ENCODE measurements at places on chromosomes 12 and 14.
A peak's percentile ranks its signal among the peaks of the same experiment; 100 is the strongest.

- DNase-seq = no peak
Observed at GRCh38 chr12:56257491-56258067, 605 bp downstream of the ANKRD52 start.

DNA sequence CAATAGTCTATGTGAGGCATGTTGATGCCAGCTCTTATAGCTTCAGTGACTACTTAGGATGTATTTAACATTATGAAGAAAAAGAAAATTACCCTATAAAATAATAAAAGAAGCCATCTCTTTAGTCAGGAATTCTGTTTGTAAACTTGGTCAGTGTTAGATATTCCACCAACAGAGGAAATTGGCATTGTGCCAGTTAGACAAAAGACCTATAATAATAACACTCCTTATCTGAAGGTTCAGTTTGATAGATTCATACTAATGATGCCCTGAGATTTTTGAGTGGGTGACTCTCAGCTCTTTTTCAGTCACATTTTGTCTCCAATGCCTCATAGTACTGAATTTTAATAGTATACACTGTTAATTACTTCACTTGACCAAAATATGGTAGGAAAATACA, 6.6 kb downstream of the SYT10 start:
- DNase-seq = no peak

- DNase-seq = no peak
Observed at GRCh38 chr14:92888896-92889295, 34.1 kb upstream of the CHGA start.

DNA sequence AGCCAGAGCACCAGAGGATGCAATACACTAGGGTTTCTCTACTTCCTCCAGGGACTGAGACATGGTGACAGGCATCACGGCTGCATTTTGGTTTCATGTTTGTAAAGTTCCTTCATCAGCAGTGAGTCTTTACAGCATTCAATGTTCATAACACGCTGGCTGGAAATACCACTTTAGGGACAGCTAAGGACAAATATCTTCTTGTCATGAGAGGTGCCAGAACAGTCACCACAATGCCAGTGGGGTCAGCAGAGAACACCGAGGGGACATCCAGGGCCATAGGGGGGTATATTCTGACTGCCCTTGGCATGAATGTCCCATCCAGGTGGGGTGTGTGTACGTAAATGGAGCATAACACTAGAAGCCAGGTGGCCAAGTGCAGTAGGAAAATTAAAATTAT, 72.3 kb downstream of the CCDC60 start:
- DNase-seq = no peak

- no peak for DNase-seq
Observed at GRCh38 chr14:51628238-51628637, 23.5 kb upstream of the FRMD6 start.

DNA sequence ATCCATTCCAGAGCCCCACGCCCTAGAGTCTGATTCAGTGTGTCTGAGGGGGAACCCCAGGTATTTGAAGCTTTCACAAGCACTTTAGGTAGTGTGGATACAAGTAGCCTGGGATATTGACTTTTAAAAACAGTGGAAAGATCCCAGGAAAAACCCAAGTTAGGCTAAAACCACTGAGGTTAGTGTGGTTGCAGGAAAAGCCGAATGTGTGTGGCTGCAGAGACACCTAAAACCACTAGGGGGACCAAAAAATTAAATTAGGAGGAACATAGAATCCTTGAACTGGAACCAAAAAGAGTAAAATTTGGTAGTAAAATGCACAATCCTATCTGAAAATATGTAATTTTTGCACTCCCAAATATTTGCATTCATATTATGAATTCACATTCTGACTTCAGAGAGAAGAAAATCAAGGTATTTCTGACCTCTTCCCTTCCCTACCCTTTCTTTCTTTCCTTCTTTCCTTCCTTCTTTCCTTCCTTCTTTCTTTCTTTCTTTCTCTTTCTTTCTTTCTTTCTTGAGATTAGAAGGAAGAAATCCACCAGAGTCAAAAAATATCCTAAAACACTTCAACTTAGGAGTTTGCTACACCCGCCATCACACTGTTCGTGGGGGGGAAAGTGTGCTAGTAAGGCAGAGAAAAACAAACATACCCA, 37.8 kb downstream of the SLCO1A2 start:
- no peak for DNase-seq

GRCh38 chr12:75684678-75685616, 173.5 kb upstream of the KRR1 start:
- DNase-seq = no peak

DNA sequence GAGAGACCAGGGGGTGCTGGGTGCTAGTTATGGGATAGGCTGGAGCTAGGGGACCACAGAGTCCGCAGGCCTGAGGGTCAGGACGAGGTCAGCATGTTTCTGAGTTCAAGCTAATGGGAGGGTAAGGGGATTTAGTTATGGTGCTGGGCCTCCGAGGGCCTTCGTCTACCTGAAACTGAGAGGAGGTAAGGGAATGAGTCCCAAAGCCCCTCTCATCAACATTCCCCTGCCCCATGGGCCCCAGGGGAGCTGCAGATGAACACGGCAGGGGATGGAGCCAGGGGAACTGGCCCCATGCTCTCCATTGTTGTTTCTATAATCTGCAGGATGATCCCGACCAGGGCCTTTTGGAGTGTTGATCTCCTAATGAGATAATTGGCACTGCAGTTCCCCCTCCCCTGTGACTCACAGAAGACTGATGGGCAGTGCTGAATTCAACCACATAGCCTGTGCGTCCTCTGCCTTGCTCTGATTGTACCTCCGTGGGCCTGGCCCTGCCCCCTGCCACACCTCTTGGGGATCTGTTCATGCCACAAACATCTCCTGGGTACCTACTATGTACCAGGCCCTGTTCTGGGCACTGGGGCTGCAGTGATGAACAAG, 21.4 kb downstream of the FAIM2 start:
- DNase-seq = no peak

DNA sequence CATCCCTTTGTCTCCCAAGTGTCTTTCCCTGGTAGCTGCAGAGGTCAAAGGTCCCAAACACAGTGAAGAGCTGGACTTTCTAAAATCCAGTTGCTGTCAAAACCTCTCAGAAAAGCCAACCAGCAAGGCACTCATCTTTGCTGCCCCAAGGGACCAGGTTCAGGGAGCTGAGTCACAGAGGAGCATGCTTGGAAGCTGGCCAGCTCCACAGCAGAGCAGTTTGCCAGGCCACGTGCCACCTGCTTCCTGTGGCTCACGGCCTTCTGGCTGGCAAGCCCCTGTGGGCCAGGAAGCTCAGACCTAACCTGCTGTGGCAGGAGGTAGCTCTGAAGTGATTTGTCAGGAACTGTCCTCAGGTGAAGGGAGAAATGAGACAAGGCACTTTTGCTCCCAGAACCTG, 3.6 kb downstream of the ISCU start:
- DNase-seq = peak; percentile 47

DNA sequence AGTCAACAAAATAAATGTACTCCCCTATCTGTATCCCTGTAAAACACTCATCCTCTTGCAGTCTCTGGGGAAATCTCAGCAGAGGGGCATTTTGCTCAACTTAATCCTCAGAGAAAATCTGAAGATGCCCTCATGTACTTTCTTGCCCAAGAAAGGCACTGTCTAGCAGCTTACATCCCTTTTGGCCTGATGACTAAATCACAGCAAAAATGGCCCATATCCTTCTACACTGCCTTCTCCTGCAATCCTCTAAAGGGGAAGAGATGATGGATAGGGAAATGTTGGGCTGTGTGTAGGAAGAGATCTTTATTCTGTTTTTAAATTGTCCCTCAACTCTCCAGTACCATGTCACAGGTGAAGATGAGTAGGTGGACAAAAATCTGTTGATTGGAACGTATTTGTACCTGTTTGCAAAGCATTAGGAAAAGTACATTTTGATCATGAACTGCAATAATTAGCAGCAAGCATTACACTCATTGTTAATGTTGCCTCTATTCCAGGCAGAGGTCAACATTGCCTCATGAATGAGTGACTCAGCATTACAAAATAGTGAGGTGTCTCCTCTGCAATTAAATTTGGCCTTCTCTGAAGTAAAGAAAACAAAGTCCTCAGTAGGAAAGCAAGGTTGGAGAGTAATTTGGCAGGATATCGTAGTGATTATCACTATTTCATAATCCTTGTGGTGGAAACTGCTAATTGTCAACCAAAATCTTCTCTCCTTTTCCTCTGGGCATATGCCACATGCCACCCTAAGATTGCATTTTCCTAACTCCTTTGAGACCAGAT, 172.4 kb upstream of the CAND1 start:
- DNase-seq = no peak

DNA sequence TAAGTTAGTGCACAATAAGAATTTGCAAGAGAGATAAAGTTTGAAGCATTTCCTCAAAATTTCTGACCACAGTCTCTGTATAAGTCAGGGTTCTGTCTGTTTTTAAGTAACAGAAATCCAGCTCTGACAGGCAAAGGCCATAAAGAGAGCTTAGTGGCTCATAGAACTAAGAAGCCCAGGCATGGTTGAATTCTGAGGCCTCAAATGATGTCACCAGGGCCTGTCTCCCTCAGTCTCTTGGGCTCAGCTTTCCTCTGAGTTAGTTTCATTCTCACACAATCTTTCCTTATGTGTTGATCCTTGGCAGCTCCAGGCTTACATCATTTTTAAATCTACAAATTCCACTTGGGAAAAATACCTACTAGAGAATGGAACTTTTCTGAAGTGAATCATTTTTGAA, 173.4 kb upstream of the ATP2B1 start:
- DNase-seq = no peak

- DNase-seq = no peak
Observed at GRCh38 chr14:61756135-61756534, 6.1 kb upstream of the SNAPC1 start.

DNA sequence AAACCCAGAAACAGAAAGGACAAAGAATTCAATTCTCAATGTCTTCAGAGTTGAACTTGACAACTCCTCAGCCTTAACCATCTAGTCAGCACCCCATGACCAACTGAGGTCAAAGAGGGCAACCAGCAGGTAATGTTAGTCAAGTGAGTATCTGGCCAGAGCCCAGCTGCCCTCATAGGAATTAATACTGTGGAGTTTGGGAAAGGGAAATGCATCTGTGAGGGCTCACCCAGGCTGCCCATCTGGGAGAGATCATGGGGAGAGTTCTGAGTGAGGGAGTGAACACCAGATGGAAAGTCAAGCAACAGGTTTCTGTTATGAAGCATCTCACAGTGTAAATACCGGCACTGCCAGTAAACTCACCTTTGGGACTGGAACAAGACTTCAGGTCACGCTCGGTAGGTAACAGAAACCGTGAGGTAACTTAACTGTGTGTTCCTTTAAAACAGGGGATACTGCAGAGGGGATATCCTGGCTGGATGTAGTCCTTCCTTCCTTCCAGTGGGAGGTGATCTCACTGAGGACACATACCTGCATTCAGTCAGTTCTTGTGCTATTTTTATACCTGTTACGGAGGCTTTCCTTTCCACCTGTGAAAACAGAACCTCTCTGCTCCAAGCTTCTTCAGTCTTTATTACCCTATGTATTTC, 94.4 kb downstream of the DAD1 start:
- DNase-seq = no peak

GRCh38 chr14:58238252-58239243, 6.1 kb upstream of the PSMA3 start:
- DNase-seq = no peak

GRCh38 chr12:105954951-105955931, 183.5 kb downstream of the NUAK1 start:
- no peak for DNase-seq

DNA sequence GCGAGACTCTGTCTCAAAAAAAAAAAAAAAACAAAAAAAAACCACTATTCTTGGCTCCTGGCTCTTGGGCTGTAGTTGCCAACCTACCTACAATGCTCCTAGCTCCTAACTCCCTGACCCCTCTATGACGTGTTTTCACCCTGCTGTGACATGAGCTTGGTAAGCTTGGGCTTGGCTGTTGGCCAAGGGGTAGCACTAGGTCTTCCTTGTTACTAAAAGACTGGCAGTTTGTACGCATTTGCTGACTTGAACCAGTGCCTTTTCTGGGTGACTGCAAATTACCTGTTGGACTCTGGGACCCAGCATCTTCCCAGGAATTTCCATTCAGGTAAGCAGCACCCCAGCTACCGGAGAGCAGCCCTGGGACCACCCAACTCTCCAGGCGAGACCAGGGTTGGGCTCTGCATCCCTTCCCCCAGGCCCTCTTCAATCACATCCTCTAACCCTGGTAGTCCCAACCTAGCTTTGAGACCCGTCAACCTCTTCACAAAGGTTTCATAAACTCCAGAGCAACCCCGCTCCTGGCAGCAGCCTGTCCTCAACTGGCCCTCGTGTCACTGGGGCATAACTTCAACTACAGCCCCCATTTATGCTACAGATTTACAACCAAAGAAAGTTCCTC, 8.3 kb downstream of the CDK2AP1 start:
- DNase-seq = no peak

- no peak for DNase-seq
Observed at GRCh38 chr14:72617391-72618031, 276.4 kb downstream of the DPF3 start.

GRCh38 chr12:121116318-121117225, 16.1 kb upstream of the P2RX7 start:
- DNase-seq = no peak

DNA sequence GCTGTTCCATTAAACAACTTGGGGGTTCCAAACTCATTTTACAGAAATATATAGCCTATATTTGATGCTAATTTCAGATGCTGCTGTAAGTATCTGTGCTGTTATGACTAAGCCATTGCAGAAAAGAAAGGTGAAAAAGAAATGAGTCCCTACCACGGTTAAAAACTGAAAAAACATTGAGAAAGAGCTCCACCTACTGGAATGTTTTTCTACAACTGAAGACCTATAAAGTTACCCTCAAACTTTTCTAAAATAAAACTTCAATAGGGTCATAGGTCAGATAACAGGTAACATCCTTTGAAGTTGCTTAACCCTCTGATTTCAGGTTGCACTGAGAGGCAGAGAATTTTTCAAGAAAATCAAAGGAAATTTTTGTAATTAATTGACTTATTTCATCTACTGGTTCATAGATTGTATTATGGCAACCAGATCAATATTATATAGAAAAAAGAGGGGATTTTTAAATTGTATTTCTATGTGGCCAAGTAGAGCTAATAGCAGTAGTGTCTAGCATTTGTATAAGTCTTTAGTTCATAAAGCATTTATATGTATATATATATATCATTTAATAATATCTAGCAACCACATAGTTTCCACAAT, 279.9 kb downstream of the RPS29 start:
- no peak for DNase-seq

- DNase-seq = no peak
Observed at GRCh38 chr12:91781114-91781513, 364.5 kb downstream of the BTG1 start.

DNA sequence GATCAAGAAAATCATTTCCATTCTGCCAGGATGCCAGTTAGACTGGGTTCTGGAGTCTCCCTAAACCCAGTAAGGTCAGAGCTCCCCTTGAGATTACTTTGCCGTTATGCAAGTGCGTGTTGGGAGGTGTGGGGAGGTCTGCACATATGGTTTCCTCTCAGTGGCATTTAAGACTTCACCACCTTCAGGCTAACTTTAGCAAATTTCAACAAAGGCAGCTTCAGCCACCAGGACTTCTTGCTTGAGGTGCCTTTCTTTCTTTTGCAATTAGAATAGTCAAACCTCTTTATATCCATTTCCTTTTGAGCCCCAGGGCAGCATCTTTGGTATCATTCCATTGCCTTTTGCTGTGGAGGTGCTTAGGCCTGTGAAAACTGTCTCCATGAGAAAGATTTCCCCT, 117.2 kb upstream of the CCND2 start:
- DNase-seq = no peak

- DNase-seq = no peak
Observed at GRCh38 chr14:92427096-92427495, 86.5 kb upstream of the RIN3 start.
